WERI-Rb-1 (cell line): ENCODE measurements at places on chromosomes 3 and 15.

DNA sequence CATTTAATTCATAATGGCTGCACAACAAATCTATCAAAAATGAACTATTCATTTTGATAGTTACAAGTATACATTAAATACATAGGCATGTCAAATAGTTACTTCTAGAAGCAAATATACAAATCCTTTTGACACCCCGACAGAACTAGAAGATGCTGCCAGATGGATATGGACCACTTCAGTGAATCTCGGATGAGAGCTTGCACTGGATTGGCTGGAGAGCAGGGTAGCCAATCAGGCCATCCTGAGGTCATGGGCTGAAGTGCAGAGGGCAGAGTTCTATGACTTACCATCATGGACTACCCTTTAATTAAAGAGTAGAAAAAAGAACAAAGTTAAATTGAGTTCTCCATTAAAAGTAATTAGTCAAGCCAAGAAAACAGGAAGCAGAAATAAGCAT is 8.3 kb downstream of the CCNL1 start:
- DNase-seq: no peak

- DNase-seq: no peak
These were observed 39.2 kb upstream of the MAPKBP1 start for GRCh38 chr15:41735046-41735445.

DNA sequence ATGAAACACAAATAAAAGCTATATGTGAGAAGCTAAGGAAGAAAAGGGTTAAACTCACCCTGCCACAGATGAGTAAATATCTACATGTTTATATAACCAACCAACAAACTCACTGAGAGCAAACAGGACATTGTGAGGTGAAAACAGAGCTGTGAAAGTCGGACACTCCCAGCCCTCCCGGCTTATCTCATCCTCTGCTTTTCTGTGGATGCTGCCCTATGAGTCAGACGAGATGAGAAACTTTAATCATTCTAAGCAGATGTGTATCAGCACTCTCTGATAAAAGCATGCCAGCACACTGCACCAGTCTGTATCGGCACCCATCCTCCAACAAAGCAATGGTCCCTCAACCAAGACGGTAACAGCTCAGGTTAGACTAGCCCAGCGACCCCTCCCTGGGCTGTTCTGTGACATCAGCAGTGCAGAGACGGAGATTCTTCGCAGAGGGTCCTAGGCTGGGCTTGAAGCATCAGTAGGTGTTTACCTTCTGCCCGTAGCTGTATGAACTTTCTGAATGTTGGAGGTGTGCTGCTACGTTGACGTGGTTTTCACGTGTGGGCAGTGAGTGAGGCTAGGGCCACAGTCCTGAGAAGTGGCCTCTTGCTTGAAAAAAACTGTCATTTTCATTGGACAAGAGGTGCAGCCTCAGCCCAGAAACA is 119.8 kb upstream of the ALDH1A3 start:
- no peak for DNase-seq

DNA sequence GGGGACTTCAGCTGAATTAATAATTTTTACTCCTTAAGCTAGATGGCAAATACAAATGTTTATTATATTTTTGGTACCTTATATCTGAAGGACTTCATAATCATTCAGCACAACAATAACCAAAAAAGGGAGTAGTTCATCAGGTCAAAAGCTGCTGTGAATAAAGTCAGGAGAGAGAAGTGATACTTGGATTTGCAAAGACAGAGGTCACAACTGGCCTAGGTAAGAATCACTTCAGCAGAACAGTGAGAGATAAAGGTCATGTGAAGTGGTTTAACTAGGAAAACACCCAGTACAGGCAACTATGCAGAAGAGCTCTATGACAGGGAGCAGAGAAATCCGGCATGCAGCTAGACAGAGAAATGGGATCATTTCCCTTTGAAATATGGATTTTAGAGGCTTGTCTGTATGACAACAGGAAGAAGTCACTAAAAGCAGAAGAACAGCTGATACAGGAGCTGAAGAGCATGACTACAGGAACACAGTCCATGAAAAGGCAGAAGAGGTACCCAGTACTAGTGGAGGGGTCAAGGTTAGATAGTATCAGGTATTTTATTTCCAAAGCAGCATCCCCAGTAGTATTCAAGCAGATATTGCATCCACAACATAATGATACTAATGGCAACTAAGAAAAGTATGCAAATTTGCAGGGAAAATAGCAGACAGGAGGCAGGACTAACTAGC is 25.7 kb downstream of the ZMAT3 start:
- DNase-seq: no peak

DNA sequence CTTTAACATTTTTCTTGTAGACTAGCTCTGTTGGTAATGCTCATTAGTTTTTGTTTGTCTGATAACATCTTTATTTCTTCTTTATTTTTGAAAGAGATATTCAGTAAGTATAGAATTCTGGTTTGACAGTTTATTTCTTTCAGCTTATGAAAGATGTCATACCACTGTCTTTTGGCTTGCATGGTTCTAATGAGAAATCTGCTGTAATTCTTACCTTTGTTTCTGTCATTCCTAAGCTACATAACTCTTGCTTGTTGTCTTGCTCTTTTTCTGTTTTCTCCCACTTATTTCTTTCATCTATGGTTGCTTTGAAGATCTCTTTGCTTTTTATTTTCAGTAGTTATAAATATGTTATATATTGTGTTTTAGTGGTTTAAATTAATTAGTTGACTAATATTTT is 87.2 kb upstream of the PEX5L start:
- no peak for DNase-seq

DNA sequence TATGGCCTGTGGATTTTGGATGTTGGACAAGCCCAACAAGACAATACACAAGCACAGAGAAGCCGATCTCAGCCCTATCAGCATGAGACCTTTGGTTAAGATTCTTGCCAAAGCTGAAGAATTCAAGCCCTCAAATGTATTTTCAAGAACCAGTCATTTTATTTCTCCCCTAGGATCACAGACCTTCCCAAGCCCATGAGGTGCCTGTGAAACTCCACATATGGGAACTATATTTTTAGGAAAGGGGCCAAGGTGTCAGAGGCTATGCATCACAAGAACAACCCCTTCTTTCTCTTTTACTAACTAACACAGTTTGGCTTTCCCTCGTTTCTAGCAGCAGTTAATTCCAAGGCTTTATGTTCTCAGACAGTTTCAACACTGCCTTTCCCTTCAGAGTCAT is 364.5 kb downstream of the MAGI1 start:
- DNase-seq: no peak

- no peak for DNase-seq
These were observed 176.0 kb upstream of the TMCO5A start for GRCh38 chr15:37758412-37758811.

DNA sequence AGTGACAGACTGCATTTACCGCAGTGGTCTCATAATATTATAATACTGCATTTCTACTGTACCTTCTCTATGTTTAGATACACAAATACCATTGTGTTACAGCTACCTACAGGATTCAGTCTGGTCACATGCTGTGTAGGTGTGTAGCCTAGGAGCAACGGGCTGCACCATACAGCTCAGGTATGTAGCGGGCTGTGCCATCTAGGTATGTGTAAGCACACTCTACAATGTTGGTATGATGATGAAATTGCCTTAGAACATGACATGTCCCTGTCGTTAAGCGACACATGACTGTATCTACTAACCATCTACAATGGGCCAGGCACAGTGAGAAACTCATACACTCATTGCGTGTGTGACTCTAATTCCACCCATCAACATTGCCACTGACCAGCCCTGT is 85.5 kb upstream of the SEC13 start:
- no peak for DNase-seq

DNA sequence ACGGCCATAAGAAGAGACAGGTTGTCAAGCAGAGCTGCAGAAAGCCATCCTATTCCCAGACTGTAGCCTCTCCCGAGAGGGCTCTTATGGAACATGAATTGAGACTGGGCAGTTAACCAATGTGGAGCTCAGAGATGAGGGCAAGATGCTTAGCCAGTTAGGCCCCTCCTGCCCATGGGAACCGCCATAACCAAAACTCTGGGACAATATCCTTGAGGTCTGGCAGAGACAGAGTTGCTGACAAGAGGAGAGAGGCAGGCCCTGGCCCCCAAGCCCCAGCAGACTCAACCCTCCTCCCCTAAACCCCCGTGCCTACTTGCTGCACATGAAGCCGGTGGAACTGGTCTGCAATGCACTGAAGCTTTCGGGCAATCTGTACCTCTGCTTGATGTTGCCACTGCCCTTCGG is 4.8 kb downstream of the BMF start:
- no peak for DNase-seq

DNA sequence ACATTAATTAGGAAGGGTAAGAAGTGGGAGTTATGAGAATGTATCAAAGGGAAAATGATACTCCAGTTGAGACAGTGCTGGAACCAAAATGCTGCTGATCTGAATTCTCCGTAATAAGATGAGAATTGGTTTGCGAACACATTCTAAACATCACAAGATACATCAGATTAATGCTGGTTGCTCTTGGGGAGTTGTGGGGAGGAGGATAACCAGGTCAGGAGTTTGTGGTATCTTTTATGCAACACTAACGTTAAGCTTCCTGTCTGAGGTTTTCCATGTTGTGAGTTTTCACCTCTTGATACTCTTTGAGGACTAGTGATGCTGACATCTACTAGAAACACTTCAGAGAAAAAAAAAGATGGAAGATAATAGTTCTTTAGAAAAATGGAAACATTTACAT is 47.2 kb downstream of the PPARG start:
- no peak for DNase-seq

- no peak for DNase-seq
These were observed 200.1 kb downstream of the TLE3 start for GRCh38 chr15:69897471-69898237.

GRCh38 chr3:141355242-141355641 is 13.1 kb upstream of the ZBTB38 start:
- no peak for DNase-seq

DNA sequence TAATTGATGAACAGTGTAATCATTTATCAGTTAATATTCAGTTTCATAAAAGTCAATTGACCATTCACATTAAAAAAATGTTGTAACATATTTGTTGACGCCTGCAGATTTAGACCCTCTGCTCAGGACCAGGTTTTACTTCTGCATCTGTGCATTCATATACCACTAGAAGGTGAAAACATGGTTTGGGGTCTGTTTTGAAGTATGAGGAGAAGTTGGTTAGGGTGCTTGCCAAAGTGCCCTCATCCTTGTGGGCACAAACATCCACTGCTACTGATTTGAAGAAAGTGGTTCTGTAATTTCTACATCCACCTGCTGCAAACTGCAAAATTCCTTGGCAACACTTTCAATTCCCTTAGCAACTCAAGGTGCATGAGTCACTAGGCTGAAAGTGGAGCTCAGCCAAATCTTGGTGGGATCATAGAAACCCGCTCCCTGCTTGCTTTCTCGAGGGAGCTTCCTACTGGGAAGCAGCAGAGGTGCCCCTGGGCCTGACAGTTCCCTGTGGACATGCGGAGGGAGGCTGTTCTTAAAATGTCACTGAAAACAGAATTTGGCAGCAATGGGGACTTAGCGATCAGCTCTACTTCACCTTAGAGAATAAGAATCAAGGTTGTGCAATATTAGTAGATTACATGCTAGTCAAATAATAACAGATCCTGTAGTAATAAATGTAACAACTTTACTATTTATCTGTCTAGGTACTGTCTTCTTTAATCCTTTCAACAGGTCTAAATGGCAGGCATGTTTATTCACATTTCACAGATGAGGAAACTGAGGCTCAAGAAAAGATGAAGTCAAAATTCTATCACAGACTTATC is 301.0 kb upstream of the TBL1XR1 start:
- no peak for DNase-seq

GRCh38 chr3:123421353-123422174 is 27.3 kb downstream of the ADCY5 start:
- no peak for DNase-seq

- DNase-seq: no peak
These were observed 360.1 kb upstream of the THRB start for GRCh38 chr3:24854748-24855147.

- no peak for DNase-seq
These were observed 71.3 kb upstream of the SLCO3A1 start for GRCh38 chr15:91782221-91782620.

GRCh38 chr3:42841332-42841731 is 32.1 kb downstream of the ACKR2 start:
- no peak for DNase-seq

DNA sequence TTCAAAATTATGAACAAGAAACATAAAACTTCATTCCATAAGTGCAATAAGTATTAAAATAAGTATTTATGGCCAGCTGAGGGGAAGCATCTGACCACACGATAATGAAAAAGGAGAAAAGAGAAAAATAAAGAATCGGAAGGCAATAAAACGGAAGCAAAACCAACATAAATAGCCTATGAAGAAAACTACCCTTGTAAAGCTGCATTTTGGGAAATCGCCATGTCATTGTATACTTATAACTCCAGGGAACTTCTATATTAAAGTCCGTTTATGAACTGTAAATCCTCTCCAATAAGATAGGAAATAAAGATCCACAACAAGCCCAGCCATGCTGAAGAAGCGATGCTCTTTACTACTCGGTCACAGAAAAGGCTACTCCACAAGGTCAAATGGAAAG is 47.7 kb downstream of the MORC1 start:
- DNase-seq: no peak

GRCh38 chr3:159139326-159139725 is 337.5 kb downstream of the MFSD1 start:
- DNase-seq: no peak

- DNase-seq: no peak
These were observed 36.0 kb downstream of the FOXP1 start for GRCh38 chr3:71547249-71548198.

DNA sequence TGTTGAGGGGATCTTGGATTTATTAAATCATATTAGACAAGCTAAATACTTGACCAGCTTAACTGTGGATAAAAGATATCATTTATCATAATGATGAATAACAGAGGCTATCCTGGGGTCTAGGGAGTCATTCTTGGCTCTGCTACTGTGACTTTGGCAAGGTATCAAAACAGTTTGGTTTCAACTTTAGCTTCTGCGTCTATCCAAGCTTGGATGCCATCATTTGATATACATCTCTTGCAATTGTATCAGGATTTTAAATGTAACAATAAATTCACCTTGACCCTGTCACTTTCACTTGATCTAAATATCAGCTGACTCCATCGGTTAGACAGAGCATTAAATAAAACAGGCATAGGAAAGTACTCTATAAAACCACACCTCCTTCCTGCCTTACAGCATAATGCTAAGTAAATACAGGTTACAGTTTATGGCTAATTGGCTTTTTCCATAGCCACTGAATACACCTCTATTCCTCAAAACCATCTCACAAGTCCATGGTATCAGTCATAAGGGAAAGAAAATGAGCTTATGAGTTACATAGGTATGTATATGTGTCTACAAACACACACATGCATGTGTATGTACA is 262.9 kb downstream of the CTNNB1 start:
- no peak for DNase-seq

DNA sequence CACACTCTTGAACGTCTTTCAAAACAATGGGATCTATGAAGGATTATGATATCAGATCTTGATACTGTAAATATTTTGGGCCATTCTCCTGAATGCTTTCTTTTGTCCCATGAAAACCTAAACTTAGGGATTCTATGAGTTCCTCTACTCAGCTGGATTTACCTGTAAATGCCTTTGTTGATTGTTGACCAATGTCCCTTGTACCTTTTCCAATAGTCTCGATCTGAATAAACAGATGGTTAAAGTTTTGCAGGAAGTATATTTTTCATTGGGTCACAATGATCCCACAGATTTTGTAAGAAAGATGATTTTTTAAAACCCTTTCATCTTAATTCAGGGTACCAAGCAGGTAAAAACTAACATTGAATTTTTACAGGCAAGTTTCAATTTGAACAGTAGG is 634.1 kb downstream of the FHIT start:
- no peak for DNase-seq

GRCh38 chr15:93980261-93980911 is 251.0 kb upstream of the MCTP2 start:
- DNase-seq: no peak
